NCI-H1930 (cell line): ENCODE measurements at places on chromosomes 16 and 17.

GRCh38 chr16:27676839-27677238 lies 126.9 kb downstream of the KATNIP start:
- no peak for DNase-seq

DNA sequence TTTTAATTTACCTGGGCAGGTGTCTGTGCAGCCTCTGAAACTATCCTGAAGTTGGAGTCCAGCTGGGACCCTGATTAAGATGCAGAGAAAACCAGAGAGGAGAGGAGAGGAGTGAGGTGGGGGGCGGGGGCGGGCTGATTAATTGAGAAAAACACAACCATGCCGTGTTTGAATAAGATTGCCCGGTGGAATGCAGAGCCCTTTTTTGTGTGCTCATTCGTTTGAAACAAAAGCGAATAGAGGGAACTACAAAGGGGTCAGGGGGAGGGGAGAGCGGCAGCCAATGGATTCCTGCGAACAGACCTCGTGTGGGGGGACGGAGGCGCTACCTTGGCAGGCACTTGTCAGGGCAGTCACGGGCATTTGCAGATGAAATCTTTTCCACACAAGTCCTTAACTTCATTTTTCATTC lies 355.8 kb downstream of the SOX9 start:
- DNase-seq: no peak

GRCh38 chr17:21140911-21141310 lies 14.1 kb downstream of the DHRS7B start:
- no peak for DNase-seq

GRCh38 chr17:49197346-49197998 lies 12.9 kb downstream of the GNGT2 start:
- DNase-seq: no peak
